Sciatic nerve (tissue), 2 donors: ENCODE measurements at places on chromosomes 5 and 9. TPM values are rescaled to one million over a fixed set of nuclear protein-coding genes. Genes with fewer than 3 reads are reported as not detected.

CHSY3 gene
- total RNA-seq: 4.0 TPM

DNA sequence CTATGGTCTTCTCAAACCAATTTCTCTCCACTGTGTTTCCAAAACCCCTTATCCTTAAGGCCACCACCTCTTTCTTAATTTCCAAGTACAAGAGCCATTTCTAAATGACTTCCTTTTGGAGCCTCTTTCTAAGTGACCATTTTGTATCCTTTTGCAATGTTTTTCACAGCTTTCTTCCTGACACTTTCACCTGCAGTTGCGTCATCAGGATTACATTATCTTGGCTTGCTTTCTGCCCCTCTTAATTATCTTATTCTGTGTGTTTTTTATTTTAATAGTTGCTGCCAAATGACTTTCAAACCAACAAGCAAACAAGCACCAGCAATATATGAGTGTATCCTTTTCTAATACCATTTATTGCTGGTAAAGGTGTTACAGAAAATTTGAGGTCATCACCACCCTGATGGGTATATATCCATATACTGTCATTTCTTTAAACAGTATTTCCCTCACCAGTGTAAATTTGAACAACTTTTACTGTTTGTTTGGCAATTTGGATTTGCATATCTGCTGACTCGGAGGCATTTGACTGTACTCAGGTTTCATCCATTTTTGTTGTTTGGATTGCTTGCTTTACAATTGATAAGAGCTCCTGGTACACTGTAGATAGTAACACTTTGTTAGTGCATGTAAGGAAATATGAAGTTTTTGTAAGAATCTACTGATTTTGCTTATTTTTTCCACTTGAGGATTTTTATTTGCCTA is 5.4 kb upstream of the ANXA1 start:
- no peak for DNase-seq

LAMC3 gene
- total RNA-seq: 0.36 TPM

DNA sequence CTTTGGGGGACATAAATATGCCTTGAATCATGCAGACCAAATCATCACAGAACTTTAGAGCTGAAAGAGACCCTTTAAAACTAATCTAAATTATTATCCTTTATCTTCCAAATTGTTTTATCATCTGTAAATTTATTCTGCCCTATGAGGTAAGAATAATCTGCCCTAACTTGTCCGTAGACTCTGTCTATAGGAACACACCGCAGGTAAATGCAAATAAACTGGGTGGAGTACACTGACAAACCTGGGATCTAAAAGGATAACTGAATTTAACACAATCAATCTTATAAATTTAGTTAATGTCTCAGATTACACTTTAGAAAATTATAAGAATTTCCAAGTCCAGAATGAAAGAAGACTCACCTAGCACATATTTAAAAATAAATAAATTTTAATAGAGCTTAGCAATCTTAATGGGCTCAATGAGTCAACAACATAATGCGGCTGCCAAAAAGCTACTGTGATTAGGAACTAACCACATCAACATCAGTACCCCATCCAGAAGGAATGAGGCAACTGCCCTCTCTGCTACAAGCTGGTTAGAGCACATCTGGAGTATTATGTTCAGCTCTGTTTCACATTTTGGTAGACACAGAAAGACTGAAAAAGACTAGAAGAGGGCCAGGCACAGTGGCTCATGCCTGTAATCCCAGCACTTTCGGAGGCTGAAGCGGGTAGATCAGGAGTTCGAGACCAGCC is 5.6 kb downstream of the MEGF9 start:
- DNase-seq: no peak
